Hippocampal formation (tissue), 2 donors: ENCODE measurements at places on chromosomes 2 and 18.

DNA sequence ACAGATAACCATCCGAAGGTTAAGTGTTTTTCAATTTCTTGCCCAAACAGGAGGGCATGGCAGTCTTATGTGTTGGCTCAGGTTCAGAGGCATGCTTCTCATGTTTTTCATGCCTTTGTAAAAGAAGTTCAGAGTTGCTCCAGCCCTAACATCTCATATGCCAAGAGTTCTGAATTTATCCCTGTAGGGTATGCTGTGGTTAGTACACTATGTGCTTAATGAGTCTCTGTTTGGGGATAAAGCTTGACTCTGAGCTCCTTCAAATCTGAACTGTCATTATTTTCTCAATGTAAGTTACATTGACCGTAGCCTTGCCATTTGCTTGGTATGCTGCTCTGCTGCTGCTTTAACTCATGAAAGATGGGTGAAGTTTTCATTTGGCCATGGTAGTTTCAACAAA, 67.9 kb upstream of the PNPT1 start:
- no peak for DNase-seq

DNA sequence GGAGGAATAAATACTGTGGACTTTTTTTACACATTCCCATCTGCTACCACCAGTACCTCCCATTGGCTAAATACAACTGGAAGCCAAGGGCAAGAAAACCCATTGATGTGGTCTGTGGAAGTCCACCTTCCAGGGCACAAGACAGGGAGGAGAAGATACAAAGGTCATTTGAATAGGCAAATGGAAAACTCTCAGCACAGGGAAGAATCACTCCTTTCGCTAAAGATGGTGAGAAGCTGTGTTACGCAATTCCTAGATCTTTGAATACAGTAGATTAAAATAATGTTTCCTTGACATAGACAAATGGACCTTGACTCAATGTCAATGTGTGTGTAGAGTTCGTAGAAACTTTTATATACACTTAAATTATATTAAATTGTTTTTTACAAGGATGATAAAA, 70.9 kb upstream of the ERBB4 start:
- no peak for DNase-seq

GRCh38 chr2:143955401-143956065, 564.4 kb downstream of the ZEB2 start:
- DNase-seq: no peak

DNA sequence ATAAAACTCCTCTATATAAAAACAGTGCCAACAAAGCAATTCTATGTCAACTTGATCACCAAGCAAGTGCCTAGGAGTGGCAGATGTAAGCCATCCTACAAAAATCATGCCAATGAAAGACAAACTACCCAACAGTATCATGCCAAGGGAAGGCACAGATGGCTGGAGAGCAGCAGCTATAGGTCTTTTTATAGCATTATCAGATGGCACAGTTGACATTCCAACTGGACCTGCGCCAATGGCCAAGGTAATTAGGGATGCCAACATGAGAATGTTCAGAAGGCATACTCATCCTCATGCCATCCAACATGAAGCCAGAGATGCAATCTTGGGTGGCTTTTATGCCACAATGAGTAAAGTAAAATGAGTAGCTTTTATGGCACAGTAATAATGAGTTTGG, 237.3 kb downstream of the OTX1 start:
- no peak for DNase-seq

- no peak for DNase-seq
These were observed 393.1 kb upstream of the LYPD1 start for GRCh38 chr2:133062931-133063665.

DNA sequence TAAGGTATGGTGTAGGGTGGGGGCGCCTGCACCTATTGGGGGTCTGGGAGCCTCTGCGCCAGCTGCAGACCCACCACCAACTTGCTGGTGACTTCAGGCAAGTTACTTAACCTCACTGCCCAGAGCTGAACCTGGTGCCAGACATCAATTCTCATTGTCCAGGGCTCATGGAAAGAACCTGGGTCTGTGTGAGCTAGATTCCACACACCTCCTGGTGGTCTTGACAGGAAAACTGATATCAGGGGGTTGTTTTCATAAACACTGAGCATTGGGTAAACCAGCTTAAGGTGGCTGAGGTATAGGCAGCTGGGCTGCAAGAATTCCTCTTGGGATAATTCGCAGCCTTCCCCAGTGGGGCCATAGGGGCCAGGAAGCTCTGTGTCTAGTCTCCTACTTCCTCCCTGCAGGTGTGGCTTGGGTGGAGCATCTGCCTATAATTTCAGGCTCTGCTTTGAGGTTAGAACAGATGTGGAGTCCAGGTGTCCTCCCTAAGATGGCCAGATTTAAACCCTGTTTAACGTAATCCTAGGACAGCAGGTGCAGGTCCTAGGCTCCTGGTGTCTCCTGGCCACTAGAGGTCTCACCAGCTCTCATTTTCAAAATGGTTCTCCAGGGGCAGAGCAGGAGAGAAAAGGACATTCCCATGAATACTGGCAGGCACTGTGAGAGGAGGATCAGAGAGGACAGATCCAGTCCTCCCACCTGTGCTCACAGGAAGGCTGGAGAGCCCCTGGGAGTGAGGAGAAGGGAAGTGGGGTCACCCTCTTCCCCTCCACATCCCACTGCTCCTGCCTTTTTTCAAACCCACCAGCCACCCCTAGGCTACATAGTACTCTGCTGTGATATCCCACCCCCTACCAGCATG, 100.4 kb upstream of the SMAD2 start:
- peak; percentile 8 for DNase-seq

- DNase-seq: peak; percentile 88
These were observed at the start of the genes PECR and TMEM169 for GRCh38 chr2:216081487-216082116. Gene PECR, minus strand, starts transcription at chr2:216081809. Its CDS starts 68 bp downstream, at chr2:216081741. Gene TMEM169, plus strand, starts transcription at chr2:216081919. Its CDS starts 14,045 bp downstream, at chr2:216095964.

DNA sequence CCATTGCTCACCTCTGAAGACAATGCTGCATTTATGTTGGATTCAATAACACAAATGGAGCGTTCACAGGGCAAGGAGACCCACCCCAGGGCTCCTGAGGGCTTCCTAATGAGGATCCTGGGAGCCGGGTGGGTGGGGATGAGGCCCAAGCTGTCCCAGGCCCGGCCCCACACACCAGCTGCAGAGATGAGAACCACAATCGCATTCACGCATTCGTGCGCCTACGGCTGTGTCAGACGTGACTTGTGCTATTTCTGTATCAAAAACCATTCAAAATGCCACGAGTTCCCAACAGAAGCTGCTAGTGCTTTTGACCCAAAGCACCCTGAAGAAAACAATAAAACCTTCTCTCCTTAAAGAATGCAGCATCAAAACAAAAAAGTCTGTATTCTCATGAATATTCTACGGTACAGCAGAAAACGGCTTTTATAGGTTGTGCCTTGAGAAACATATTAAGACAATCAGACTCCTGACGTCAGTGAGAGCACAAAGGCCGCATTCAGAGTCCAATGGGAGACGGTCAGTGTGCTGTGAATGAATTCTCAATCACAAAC, 205.4 kb downstream of the HDAC4 start:
- peak; percentile 83 for DNase-seq

DNA sequence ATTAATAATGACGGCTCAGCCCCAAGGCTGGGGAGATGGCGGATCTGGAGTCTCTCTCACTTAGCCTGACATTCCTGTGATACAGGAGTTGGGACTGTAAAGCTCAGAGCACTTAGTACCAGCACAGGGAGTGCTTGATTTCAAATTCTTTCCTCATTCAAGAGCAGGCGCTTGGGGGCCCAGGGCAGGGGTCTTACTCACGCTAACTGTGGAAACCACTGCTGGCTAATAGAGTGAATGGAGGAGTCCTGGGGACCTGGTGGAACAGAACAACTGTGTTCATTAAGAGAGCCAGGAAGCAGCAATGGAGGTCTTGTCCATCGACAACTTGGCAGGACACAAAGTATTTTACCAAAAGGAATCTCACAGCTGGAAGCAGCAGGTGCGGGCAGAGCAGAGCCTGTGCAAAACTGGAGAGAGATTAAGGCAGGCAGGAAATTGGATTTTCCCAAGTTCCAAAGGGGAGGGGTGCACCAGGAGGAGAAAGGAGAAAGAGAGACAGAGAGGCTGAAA, 358.9 kb downstream of the TNS1 start:
- DNase-seq: no peak

DNA sequence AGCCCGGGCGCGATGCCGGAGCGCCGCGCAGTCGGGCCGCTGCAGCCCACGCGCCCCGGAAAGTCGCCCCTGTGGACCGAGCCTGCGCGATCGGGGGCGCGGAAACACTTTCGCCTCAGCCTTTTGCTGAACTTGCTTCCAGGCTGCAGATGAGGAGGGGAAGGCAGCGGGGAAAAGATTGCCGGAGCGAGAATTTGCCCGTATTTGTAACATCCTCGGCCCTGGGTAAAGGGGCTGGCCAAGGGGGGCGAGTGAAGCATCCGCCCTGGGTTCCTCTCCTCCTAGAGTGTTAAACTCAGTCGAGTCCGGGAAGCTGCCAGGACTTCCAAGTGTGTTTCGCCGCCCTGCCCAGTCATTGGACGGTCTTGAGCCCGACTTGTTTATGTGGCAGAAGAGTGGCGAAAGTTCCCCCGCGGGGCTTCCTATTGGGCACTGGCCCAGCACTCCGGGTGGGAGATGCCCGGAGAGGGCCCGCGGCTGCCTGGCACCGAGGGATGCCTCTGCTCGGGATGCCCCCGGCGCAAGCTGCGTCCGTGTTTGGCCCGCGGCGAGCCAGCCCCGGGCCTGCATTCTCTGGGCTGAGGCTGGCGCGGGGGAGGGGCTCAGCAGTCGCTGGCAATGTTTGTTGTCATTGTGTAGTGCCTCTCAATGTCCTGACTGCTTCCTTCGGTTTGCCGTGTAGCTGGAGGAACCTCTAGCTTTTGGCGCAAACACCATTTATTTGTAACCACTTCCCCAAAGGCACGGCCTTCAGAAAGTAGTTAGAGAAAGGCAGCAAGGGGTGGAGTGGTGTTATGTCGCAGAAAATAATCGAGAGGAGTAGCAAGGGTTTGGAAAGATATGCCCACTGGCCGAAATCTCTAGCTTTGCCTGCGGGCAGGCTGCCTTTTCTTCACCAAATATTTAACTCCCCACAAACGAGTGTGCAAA, 1.1 kb downstream of the CYBRD1 start:
- DNase-seq: peak; percentile 86

- no peak for DNase-seq
These were observed 4.2 kb upstream of the CNNM3 start for GRCh38 chr2:96811917-96812316.
